ENCODE measurements at places on chromosomes 6 and 20.

DNA sequence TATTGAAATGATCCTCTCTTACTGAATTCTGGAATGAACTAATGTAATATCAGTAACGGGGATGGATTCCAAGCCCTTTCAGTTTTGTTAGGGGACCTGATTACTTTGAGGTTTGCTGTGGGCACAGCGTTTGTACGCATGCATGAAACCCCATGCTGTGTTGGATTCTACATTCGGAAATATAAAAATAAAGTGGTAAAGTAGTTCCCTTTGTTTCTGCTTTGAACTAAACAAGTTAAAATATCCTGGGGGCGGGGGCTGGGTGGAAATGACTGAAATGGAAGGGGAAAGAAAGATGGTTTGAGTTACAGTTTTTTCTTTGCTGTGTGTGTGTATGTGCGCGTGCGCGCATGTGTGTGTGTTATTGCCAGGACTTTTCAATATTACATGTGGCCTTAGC, 196.5 kb upstream of the OPRM1 start:
- no peak for DNase-seq

- no peak for DNase-seq
Observed at GRCh38 chr6:82072751-82073150, 174.8 kb downstream of the IBTK start.

- DNase-seq: no peak
Observed at GRCh38 chr20:57977141-57977540, 251.3 kb downstream of the ANKRD60 start.

DNA sequence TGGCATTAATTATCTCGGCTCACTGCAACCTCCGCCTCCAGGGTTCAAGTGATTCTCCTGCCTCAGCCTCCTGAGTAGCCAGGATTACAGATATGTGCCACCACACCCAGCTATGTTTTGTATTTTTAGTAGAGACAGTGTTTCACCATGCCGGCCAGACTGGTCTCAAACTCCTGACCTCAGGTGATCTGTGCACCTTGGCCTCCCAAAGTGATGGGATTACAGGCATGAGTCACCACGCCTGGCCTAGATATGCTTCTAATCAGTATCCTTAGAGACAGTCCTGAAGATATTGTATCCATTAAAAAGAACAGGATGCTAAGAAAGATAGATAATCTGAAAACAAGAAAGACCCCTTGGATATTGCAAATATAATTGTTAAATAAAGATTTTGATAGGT, 3.1 kb upstream of the IPCEF1 start:
- DNase-seq: no peak

GRCh38 chr6:21730533-21730932, 137.0 kb downstream of the SOX4 start:
- no peak for DNase-seq

- no peak for DNase-seq
Observed at GRCh38 chr6:91711518-91711917, 1124.6 kb upstream of the MAP3K7 start.

DNA sequence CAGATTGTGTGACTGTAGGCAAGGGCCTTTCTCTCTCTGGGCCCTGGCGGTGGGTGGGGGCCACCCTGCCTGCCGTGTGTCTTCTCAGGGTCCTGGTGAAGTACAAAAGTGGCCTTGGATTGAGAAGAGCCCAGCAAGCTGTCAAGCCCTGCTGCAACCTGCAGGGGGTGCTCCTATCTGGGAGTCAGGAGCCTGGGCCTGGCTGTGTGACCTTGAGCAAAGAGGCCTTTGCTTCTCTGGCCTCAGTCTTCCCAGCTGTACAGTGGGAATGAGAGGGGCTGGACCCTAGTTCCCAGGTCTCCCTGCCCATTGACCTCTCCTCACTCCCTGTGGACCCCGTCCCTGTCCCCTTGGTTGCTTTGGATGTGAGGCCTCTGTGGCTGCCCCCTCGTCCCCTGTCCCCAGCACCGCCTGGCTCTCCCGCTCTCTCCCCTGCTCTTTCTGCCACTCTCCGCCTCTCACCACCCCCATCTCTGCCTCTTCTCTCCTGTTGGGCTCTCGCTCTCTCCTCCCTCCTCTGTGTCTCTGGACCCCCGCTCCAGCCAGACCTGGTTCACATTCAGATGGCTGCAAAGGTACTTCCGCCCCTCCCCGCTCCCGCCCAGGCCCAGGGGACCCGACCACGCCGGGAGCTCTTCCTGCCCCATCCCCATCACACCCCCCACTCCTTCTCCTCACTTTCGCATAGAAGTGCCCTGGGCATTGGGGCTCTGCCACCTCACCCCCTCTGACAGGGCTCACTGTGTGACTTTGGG, 46.7 kb downstream of the SRC start:
- no peak for DNase-seq

DNA sequence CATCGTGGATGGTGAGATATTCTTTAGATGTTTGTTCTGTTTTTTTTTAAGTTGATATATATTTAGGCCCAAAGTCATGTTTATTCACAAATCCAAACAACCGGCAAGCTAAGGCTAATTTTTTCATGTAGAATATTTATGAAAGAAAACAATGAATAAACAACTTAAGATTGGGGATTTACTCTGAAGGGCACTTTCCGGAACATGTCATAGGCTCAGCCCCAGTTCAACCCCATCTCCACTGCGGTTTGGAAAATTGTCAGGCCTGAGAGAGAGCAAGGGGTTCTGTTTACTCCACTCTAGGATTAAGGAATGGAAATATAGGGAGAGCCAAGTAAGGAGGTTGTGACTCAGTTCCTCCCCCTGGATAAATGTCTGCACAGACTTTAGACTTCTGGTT, 18.3 kb downstream of the RPS6KA2 start:
- DNase-seq: no peak

- no peak for DNase-seq
Observed at GRCh38 chr6:20705741-20706140, 171.5 kb downstream of the CDKAL1 start.

- peak; percentile 80 for DNase-seq
Observed at GRCh38 chr6:53651205-53651763, 14.3 kb downstream of the KLHL31 start.

DNA sequence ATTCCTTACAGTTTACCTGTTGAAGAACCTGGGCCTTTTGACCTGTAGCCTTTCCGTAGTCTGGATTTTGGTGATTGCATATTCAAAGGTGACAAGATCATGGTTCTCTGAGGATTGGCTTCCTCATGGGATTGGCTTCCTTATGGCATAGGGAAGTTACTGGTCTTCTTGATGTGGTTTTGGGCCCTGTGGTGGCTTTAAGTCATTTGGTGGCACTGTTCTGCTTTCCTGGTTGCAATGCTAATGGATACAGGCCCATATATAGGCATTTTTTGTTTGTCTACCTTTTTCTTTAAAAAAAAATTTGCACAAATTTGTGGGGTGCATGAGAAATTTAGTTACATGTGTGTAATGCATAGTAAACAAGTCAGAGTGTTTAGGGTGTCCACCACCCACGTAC, 185.7 kb downstream of the CDKAL1 start:
- no peak for DNase-seq

DNA sequence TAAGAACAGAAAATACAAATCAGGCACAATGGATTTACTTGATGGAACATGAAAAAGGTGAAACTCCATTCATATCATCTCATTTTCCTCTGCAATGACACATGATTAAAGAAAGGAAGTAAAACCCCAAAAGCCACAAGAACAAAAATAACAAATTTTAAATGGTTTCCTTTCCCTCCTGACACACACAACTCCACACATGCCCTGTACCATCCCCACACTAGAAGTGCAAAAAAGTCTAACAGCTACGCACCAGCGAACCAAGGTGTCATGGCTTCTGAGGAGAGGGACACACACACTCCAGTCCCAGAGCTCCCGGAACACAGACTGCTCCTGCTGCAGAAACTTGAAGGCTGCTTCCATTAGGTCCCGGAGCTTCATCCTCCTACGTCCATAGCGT, 25.3 kb downstream of the MDN1 start:
- DNase-seq: no peak

DNA sequence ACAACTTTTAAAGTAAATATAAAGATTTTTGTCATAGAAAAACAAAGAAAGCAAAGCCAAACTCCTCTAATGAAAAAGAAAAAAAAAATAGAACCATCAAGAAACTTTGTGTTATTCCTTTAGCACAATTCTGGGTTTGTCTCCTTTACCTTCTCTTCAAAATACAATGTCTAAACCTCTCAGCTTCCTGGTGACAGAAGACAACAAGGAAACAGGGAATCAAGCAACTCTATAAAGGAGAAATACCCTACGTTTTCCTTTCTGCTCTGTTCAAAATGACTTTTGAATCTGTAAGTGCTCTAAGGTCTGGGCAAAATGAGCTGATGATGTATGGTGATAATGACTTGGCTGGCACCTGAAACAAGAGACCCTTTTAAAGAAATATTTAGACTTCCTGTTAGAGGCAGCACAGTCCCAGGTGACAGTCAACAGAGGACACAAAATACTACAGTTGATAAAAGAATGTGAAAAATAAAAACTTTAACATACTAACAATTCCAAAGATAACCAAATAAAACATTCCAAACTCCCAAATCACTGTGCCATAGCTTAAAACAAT, 101.4 kb downstream of the PRDM1 start:
- no peak for DNase-seq

DNA sequence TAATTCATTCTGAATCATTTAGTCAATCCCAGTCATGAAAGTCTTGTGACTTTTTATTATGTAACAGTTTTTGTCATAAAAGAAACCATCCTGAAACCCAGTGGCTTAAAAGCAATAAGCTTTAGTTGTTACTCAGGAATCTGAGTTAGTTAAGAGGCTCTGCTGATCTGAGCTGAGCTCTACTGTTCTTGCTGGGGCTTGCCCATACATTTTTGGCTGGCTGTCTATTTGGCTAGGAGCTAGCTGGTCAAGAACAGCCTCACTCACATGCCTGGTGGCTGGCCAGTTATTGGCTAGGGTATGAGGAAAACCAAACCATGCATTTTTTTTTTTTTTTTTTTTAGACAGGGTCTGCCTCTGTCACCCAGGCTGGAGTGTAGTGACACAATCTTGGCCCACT, 10.6 kb downstream of the TCF21 start:
- no peak for DNase-seq

DNA sequence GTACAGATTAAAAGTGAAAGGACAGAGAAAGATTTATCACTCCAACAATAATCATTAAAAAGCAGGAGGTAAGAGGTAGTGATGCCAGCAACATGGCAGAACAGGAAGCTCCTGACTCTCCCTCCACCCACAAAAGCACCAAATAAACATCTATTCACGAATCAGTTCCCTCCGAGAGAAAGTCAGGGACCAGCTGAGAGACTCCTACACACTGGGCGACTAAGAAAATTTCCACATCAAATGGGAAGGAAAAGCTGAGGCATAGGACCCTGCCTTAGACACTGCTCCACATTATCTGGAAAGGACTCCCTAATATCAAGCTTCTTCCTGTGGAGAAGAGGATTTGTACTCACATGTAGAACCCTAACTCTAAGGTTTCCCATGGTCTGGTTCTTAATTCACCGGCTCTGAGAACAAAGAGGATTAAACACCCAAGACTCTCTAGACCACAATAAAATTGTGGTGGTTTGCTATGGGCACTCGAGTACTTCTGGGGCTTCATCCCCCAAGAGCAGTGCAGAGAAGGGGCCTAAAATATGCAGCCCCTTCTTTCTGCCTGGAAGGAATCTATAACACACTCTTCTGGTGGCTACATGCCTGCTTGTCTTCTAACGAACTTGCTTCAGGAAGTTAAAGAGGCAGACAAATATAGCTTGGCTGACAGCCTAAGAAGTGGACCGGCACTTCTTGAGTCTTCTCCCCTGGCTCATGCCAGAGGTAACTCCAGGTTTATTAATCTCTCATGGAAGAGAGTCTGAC, 29.4 kb upstream of the ASF1A start:
- no peak for DNase-seq

DNA sequence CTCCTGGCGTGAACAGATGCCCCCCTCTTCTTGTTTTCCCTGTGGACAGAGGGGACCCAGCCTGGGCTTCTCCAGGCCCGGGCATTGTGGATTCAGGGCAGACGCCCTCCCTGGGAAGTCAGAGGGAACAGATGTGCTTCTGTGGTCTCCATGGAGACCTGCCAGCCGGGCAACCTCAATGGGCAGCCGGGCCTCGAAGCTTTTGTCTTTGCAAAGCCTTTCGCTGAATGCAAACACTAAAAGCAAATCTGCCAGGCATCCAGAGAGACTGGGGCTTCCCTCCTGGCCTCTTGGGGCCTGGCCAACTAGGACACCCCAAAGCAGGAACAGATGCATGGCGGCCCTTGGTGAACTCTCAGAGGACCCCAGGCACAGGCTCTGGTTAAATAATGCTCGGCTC, 370.0 kb upstream of the SULF2 start:
- DNase-seq: no peak

DNA sequence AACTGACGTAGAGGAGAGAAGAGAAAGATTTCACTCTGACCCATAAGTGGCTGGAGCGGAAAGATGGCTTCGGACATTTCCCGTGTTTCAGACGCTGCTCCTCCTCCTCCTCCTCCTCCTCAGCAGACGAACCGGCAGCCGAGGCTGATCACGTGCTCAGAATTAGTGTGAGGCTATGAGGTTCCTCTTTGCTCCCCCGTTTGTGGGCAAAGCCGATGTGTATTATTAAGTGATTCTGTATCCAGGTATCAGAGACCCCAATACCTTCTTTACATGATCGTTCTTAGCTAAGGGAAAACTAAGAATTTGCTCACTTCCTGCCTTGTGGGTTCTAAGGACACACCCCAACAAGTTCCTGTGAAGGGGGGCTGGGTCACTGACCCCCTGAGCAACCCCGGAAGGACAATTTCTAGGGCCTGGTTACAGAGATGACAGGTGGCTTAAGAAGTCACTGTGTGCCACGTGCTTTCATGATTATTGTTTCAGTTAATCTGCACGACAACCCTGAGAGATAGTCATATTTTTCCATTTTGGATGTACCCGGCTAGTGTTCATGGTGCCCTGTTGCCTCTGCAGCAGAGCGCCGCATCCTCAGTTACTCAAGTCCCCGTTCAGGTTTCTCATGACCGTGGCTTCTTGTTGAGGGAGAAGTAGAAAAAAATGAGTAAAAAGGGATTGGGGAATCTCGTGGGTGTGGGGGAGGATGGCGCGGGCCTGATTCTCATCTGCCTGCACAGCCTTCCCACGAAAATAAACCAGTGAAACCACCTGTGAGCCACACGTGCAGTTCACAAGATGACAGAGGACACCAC, 671.8 kb downstream of the QKI start:
- no peak for DNase-seq
